CD8-positive, alpha-beta memory T cell (primary cell): ENCODE measurements at places on chromosomes 2 and 18. TPM values are rescaled to one million over a fixed set of nuclear protein-coding genes. Genes with fewer than 3 reads are reported as not detected.

DNA sequence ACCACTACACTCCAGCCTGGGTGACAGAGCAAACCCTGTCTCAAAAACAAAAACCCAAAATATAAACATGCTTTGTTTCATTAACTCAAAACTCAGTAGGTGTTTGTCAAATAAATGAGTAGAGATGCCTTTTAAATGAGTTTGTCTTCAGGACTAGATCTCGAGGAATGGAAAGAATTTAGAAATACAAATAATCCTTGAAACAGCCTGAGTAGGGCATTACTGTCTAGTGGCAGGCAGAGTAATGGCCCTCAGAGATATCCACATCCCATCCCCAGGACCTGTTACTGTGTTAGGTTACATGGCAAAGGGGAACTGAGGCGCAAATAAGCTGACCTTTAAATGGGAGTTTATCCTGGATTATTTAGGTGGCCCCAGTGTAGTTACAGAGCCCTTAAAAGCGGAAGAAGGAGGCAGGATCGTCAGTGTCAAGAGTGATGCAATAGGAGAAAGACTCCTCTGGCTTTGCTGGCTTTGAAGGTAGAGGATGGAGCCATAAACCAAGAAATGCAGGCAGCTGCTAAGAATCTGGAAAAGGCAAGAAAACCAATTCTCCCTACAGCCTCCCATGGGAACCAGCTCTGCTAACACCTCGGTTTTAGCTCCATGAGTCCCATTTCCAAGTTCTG lies 63.0 kb downstream of the CABLES1 start:
- no peaks in the 10 kb centered on the region for H3K4me1 ChIP-seq
- no peaks in the 10 kb centered on the region for H3K36me3 ChIP-seq
- no peak overlapping the region for H3K4me3 ChIP-seq
- H3K27ac ChIP-seq: no peak overlapping the region
- no peak for DNase-seq

DNA sequence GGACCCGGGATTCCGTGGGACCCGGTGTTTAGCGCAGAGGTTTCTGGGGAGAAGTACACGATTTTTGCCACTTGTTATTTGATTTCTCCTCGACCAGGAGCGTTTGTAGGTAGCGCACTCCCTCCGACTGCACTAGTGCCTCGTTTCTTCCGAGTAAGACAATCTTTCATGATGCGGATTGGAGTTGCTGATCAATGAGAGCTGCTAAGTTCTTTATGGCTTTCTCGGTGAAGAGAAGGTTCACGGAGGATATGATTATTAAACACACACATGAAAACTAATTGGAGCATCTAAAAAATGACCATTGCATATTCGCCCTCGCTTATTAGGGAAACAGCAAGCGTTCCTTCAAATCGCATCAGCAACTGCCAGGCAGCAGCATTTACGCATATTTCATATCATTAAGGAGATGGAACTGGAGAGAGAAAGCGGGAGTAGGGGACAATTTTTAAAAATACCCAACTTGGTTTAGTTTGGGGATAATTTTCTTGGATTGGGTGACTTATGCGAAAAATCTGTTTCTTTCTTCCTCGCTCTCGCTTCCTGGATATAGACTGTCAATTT lies 616 bp downstream of the EML6 start:
- H3K27me3 ChIP-seq: peaks cover 5% of the 10 kb centered on the region
- DNase-seq: no peak
- H3K27ac ChIP-seq: peak overlapping the region; percentile 47
- H3K4me1 ChIP-seq: peaks cover 13% of the 10 kb centered on the region

- no peaks in the 10 kb centered on the region for H3K36me3 ChIP-seq
- H3K27ac ChIP-seq: no peak overlapping the region
- no peak overlapping the region for H3K4me3 ChIP-seq
- H3K4me1 ChIP-seq: no peaks in the 10 kb centered on the region
- no peaks in the 10 kb centered on the region for H3K27me3 ChIP-seq
These were observed 20.1 kb downstream of the CYB5A start for GRCh38 chr18:74271635-74272034.

- no peaks in the 10 kb centered on the region for H3K36me3 ChIP-seq
- no peaks in the 10 kb centered on the region for H3K4me1 ChIP-seq
- no peaks in the 10 kb centered on the region for H3K27me3 ChIP-seq
- no peak for DNase-seq
- H3K4me3 ChIP-seq: no peak overlapping the region
- H3K27ac ChIP-seq: no peak overlapping the region
These were observed 263.8 kb downstream of the KCNE4 start for GRCh38 chr2:223315813-223316212.

DNA sequence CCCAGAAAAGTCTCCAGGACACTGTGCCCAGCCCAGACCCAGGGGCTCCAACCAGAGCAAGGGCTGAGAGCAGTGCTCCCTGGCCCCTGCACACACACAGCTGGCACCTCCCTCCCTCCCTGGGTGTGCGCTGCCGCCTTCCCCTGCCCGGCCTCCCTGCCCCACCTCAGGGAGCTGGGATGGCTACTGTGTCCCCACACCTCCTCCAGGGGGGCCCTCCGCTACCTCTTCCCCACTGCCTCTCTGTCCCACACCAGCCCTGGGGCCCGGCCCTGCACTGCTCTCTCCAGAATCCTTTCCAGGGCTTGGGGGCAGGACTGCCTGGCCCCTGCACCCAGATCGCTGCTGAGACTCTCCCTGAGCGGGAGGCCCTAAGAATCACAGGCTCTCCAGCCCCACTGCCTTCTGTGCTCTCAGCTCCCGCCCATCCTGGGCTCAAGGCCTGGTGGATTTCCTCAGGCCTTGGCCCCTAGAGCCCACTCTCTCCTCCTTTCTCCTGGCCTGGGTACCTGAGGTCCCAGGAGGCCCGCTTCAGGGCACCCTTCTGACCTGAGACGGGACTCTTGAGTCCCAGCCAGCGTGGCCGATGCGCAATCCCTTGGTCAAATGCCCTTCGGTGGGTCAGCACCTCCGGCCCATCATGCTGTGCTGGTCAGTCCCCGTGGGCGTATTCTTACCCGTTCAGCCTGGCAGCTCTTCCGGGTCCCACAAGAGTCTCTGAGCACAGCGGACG lies 276.8 kb upstream of the HDAC4 start:
- H3K27ac ChIP-seq: no peak overlapping the region
- no peaks in the 10 kb centered on the region for H3K36me3 ChIP-seq
- H3K27me3 ChIP-seq: no peaks in the 10 kb centered on the region
- no peaks in the 10 kb centered on the region for H3K4me1 ChIP-seq
- H3K4me3 ChIP-seq: no peak overlapping the region

DNA sequence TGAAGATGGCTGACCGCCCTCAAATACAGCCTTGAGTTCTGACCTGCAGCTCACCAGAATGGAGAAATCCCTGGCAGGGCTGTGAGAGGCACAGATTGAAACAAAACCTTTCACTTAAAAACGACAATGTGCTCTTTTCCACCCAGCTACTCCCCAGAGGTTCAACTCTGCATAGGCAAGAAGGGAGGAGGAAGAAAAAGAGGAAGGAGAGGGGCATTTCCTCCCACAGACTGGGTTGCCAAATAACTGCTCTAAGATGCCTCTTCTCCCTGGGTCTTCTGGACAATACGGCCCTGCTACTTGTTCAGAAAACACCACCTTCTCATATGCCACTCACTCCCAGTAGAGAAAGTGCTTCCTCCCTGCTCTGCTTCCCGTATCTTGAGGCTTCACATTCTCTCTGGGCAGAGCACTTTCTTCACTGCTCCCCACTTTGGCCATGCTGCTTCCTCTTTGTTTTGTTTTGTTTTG lies 136.4 kb upstream of the SLC1A4 start:
- H3K4me3 ChIP-seq: no peak overlapping the region
- no peaks in the 10 kb centered on the region for H3K4me1 ChIP-seq

DNA sequence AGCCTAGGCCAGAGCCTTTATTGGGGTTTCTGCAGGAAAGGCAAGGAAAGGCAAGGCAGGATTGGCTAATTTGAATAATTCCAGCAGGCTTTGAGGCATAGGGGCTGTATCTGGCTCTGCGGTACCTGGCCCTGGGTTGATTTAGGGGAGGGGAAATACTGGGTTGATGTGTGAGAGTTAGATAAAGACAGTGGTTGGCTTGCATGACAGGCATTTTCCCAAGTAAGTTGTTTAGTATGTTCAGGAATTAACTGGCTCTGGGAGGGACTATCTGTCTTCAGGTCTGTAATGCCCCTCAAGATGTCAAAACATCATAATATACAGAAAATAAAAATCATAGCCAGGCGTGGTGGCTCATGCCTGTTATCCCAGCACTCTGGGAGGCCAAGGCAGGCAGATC lies 98.7 kb downstream of the UBR3 start:
- H3K4me1 ChIP-seq: no peaks in the 10 kb centered on the region
- DNase-seq: no peak
- H3K4me3 ChIP-seq: no peak overlapping the region
- no peak overlapping the region for H3K27ac ChIP-seq
- H3K36me3 ChIP-seq: peaks cover 8% of the 10 kb centered on the region

GRCh38 chr2:222127660-222128059 lies 171.1 kb downstream of the PAX3 start:
- no peaks in the 10 kb centered on the region for H3K36me3 ChIP-seq
- H3K4me3 ChIP-seq: no peak overlapping the region
- no peaks in the 10 kb centered on the region for H3K27me3 ChIP-seq
- H3K27ac ChIP-seq: no peak overlapping the region
- DNase-seq: no peak
- H3K4me1 ChIP-seq: no peaks in the 10 kb centered on the region

- no peaks in the 10 kb centered on the region for H3K27me3 ChIP-seq
- no peak for DNase-seq
- H3K36me3 ChIP-seq: no peaks in the 10 kb centered on the region
- H3K27ac ChIP-seq: no peak overlapping the region
These were observed 665.6 kb upstream of the KLHL29 start for GRCh38 chr2:22719396-22719795.

DNA sequence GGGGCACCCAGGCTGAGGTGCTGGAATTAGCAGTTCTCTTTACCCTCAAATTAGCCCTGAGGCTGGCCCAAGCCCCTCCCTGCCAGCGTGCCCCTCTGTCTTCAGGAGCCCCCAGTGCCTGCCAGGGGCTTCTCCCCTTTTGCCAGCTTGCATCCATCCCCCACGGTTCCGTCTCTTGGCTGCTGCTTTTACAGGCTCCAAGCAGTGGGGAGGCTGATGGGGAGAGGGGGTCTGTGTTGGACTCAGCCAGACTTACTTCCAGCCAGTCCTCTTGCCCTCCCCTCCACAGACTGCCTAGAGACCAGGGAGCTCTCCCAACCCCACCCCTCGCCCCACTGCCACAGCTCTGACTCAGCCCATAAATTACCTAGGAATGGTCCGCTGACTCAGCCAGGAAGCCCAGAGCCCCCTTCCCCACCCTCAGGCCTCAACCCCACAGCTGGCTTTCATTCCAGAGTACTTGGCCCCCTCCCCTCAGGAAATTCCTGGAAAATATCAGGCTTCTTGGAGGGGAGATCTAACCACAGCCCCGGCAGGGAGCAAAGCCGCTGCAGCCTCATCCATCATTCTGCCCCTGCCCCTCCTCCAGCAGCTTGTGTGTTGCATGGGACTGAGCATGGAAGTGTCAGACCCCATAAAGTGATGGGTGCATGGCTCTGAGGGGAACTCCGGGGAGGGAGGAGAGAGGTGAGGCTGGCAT lies 184.6 kb downstream of the ZFP36L2 start:
- no peak overlapping the region for H3K4me3 ChIP-seq
- peak overlapping the region; percentile 8 for H3K27ac ChIP-seq
- H3K36me3 ChIP-seq: no peaks in the 10 kb centered on the region
- no peak for DNase-seq
- no peaks in the 10 kb centered on the region for H3K27me3 ChIP-seq

GRCh38 chr2:7895289-7895688 lies 786.6 kb upstream of the ID2 start:
- H3K36me3 ChIP-seq: no peaks in the 10 kb centered on the region
- no peak overlapping the region for H3K4me3 ChIP-seq
- H3K27ac ChIP-seq: no peak overlapping the region
- no peaks in the 10 kb centered on the region for H3K4me1 ChIP-seq
- no peak for DNase-seq

- no peak overlapping the region for H3K4me3 ChIP-seq
- no peaks in the 10 kb centered on the region for H3K36me3 ChIP-seq
- H3K27me3 ChIP-seq: no peaks in the 10 kb centered on the region
- H3K27ac ChIP-seq: no peak overlapping the region
These were observed 26.6 kb upstream of the MAP3K20 start for GRCh38 chr2:173048897-173049661.

GRCh38 chr2:238023608-238024007 lies 37.2 kb upstream of the SCLY start:
- no peaks in the 10 kb centered on the region for H3K4me1 ChIP-seq
- no peaks in the 10 kb centered on the region for H3K27me3 ChIP-seq
- no peak overlapping the region for H3K4me3 ChIP-seq
- DNase-seq: no peak
- H3K27ac ChIP-seq: no peak overlapping the region

- no peak overlapping the region for H3K4me3 ChIP-seq
- no peak for DNase-seq
- no peak overlapping the region for H3K27ac ChIP-seq
- H3K36me3 ChIP-seq: no peaks in the 10 kb centered on the region
- no peaks in the 10 kb centered on the region for H3K4me1 ChIP-seq
These were observed 637.8 kb upstream of the PKDCC start for GRCh38 chr2:41410011-41410410.

DNA sequence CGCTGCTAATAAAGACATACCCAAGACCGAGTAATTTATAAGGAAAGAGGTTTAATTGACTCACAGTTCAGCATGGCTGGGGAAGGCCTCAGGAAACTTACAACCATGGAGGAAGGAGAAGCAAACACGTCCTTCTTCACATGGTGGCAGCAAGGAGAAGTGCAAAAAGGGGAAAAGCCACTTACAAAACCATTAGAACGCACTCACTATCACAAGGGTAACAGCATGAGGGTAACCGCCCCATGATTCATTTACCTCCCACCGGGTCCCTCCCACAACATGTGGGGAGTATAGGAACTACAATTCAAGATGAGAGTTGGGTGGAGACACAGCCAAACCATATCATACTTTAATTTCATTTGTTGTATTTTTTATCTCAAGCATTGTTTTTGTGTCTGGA lies 67.5 kb downstream of the ATP9B start:
- no peak for DNase-seq
- peaks cover 4% of the 10 kb centered on the region for H3K36me3 ChIP-seq
- no peaks in the 10 kb centered on the region for H3K27me3 ChIP-seq
- peaks cover 9% of the 10 kb centered on the region for H3K4me1 ChIP-seq

- DNase-seq: no peak
- no peaks in the 10 kb centered on the region for H3K36me3 ChIP-seq
These were observed 75.7 kb upstream of the RAB6C start for GRCh38 chr2:129903586-129904425.

DNA sequence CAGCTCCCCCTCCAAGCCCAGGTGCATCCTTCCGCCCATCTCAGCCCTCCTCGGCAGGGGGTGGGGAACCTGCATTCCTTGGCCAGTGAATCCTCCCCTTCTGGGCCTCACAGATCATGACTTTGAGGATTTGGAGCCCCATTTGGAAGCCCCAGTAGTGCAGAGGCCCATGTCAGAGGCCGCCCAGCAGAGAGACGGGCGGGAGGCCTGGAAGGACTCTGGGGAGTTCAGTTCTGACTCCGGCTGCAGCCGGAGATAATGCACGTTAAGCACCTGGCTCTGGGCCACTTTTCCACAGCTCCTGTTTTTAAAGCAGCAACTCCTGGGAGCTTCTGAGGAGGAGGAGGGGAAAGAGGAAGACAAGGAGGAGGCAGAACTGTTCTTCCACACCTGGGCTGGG lies 14.9 kb downstream of the ATOH8 start:
- H3K27ac ChIP-seq: no peak overlapping the region
- no peak for DNase-seq
- H3K27me3 ChIP-seq: peaks cover 12% of the 10 kb centered on the region
- no peaks in the 10 kb centered on the region for H3K36me3 ChIP-seq
- no peak overlapping the region for H3K4me3 ChIP-seq

VPS4B gene
- total RNA-seq: 61.9 TPM

RAMP1 gene
- total RNA-seq: 0.63 TPM

GPAT2 gene
- 33.6 TPM for total RNA-seq

SERPINB3 gene
- total RNA-seq: not detected

SERPINB4 gene
- total RNA-seq: not detected

AMER3 gene
- total RNA-seq: not detected

C2orf66 gene
- not detected for total RNA-seq

CACNB4 gene
- 0.18 TPM for total RNA-seq

CD8A gene
- total RNA-seq: 363 TPM

CPLX4 gene
- not detected for total RNA-seq
